ENCODE measurements at places on chromosomes 2 and 18. TPM values are rescaled to one million over a fixed set of nuclear protein-coding genes. Genes with fewer than 3 reads are reported as not detected.

AP1S3 gene
- total RNA-seq = 3.0 TPM

POTEF gene
- total RNA-seq = not detected

DNA sequence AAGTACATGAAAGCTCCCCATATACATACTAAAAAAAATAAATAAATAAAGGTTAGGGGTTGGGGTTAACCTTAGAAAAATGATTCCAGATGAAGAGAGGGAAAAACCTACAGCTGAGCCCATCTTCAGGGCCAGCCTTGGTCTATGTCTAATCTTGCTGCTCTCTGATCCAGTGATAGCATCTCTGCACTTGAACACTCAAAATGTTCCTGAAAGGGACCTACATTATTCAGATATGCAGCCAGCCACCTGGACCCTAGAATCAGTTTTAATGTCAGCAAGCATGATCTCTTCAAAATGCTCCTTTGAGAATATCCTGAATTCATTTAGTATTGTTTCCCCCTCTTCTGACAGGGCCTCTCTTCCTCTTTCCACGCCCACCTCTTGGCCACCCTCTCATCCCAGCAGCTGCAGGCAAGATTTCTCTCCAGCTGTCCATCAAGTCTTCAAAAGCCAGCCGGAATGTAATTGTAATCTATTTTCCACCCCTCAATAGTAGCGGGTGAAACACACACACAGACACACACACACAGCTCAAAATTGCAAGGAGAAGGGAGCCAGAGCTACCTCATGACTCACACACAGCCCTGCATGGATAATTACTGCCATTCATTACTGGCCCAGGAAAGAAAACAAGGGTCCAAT, 135.5 kb downstream of the MYO3B start:
- no peak overlapping the region for H3K27ac ChIP-seq
- H3K36me3 ChIP-seq = no peaks in the 10 kb centered on the region
- H3K4me1 ChIP-seq = no peaks in the 10 kb centered on the region
- no peak for DNase-seq
- H3K27me3 ChIP-seq = no peaks in the 10 kb centered on the region

DNA sequence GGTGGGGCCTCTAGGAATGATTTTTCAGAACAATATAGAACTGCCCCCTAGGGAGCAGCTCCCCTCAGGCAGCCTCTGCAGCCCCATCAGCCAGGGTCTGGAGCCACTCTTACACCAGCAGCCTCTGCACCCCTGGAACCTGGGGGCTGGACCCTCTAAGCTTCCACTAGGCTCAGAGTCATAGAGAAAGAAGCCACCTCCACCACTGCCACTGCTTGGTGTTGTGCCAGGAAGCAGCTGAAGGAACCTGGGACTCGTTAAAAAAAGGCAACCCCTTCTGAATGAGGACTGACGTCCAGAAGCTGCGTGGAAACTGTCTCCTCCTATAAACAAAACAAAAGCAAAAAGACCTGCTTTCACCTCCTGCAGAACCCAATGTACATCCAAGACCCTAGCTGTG, 98.1 kb upstream of the HS6ST1 start:
- H3K27me3 ChIP-seq = no peaks in the 10 kb centered on the region
- no peaks in the 10 kb centered on the region for H3K36me3 ChIP-seq
- no peak overlapping the region for H3K4me3 ChIP-seq
- DNase-seq = no peak
- H3K4me1 ChIP-seq = no peaks in the 10 kb centered on the region
- H3K27ac ChIP-seq = no peak overlapping the region

GRCh38 chr2:55419233-55419678, 400 bp downstream of the CCDC88A start:
- peak overlapping the region; percentile 75 for H3K4me3 ChIP-seq
- H3K4me1 ChIP-seq = peaks cover 2% of the 10 kb centered on the region
- H3K27me3 ChIP-seq = no peaks in the 10 kb centered on the region
- H3K27ac ChIP-seq = peak overlapping the region; percentile 92
- no peaks in the 10 kb centered on the region for H3K36me3 ChIP-seq

- no peaks in the 10 kb centered on the region for H3K4me1 ChIP-seq
- H3K4me3 ChIP-seq = no peak overlapping the region
- no peaks in the 10 kb centered on the region for H3K36me3 ChIP-seq
- H3K27me3 ChIP-seq = no peaks in the 10 kb centered on the region
- no peak overlapping the region for H3K27ac ChIP-seq
These were observed 166.4 kb upstream of the EPB41L3 start for GRCh38 chr18:5710235-5710634.

DNA sequence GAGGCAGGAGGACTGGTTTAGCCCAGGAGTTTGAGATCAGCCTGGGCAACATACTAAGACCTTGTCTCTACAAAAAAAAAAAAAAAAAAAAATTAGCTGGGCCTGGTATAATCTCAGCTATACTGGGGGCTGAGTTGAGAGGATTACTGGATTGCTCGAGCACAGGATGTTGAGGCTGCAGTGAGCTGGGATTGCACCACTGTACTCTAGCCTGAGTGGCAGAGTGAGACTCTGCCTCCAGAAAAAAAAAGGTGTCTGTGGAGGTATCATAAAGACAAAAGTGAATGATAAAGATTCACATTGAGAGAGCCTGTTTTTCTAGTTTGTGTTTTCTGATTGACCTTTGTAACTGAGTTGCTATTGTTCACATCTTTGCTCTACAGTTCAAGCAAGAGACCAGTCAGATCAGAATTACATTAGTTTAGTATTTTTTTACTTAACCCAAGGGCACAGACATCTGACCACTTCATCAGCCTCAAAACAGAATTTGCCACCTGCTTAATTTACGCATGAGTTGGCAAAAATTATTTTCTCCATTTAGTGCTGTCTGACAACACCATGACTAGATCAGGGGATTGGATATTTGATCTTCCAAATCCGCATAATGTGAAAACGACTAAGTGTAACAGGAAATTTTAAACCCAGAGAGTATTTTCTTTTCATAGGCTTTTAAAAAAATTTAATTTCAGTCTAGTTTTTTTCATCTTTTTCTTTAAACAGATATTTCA, 271.0 kb downstream of the TGIF1 start:
- no peak overlapping the region for H3K4me3 ChIP-seq
- DNase-seq = no peak
- peaks cover 45% of the 10 kb centered on the region for H3K4me1 ChIP-seq

GRCh38 chr18:27724362-27724761, 452.6 kb downstream of the CDH2 start:
- no peaks in the 10 kb centered on the region for H3K36me3 ChIP-seq
- no peaks in the 10 kb centered on the region for H3K4me1 ChIP-seq
- H3K27ac ChIP-seq = no peak overlapping the region
- no peaks in the 10 kb centered on the region for H3K27me3 ChIP-seq

DNA sequence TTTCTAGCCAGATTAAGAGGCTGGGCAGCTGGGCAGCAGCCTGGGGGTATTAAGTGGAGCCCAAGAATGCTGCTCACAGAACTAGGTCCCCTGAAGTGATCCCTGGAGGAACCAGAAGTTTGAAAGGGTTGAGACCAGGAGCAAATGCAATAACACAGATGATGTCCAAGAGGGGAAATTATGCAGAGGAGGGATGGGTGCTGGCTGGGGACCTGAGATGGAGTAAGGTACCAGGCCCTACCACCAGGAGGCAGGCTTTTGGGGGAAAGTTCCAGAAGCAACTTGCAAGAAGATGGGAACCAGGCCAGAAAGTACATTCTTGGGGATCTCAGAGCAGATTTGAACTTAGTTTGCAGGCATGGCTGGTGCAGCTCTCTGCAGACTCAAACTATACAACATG, 175.1 kb downstream of the NCK2 start:
- no peak overlapping the region for H3K4me3 ChIP-seq
- peak; percentile 30 for DNase-seq
- no peaks in the 10 kb centered on the region for H3K4me1 ChIP-seq

DNA sequence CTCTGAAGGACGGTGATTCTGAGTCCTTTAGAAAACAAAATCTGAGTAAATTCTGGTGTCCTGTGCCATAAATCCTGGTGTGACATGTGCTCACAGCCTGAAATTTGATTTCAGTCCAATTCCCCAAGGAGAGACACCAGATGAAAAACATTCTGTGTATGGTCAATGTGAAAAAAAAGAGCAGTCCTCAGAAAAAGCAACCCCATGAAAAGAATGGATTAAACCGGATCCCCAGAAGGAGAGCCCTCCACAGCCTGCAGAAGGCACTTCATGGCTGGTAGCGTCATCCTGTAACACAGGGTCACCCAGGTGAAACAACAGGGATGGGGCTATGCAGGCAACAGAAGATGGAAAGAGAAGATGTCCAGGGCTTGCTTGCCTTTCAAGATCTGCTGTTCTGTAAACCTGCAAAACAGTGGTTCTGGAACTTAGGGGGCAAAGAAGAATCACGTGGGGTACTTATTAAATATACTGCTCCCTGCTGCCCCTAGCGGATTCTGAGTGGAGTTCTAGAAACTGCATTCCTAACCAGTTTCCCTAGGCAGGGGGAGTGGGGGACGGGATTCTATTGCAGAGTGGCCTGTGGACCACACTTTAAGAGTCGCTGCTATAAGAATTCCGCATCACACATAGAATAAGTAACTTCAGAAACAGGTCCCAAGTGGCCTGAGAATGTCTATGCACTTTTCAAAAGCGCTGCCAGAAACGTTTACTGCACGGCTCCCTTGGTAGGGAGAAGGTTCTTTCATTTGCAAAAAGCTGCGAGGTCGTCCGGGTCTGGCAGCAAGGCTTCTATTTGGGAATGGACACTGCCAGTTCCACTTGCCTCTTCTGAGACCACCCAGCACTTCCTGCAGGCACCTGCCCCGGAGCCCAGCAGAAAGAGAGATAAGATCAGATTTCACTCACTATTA, 118.9 kb upstream of the ARL5A start:
- H3K36me3 ChIP-seq = no peaks in the 10 kb centered on the region
- peak; percentile 12 for DNase-seq
- H3K4me3 ChIP-seq = peak overlapping the region; percentile 16
- H3K4me1 ChIP-seq = no peaks in the 10 kb centered on the region
